HCT116 (cell line): ENCODE measurements at places on chromosomes 12 and 14. TPM values are rescaled to one million over a fixed set of nuclear protein-coding genes. Genes with fewer than 3 reads are reported as not detected.

- DNase-seq = peak; percentile 51
- H3K36me3 ChIP-seq = no peaks in the 10 kb centered on the region
- no peaks in the 10 kb centered on the region for H3K27me3 ChIP-seq
- H3K4me1 ChIP-seq = no peaks in the 10 kb centered on the region
- H3K4me3 ChIP-seq = peak overlapping the region; percentile 31
- no peak overlapping the region for H3K27ac ChIP-seq
Measured at GRCh38 chr14:80954687-80955299, 628 bp upstream of the TSHR start.

- DNase-seq = no peak
- H3K36me3 ChIP-seq = no peaks in the 10 kb centered on the region
- no peaks in the 10 kb centered on the region for H3K4me1 ChIP-seq
- no peak overlapping the region for H3K27ac ChIP-seq
- H3K4me3 ChIP-seq = no peak overlapping the region
Measured at GRCh38 chr12:130280231-130280630, 57.5 kb upstream of the PIWIL1 start.

DNA sequence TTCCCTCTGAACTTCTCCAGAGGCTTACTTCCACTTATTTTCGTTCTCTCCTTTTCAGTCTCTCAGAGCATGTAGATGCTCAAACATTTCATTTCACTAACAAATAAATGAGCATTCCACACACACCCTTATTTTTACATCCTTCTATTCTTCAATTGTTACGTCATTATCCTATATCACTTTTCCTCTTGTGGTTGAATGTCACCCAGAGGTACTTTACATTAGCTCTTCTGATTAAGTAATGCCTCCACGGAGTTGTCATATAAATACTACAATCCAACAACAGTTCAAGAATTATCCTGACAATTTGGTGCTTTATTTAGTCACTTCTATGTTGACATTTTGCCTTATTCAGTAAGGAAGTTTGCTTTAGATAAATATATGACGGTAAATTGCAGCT is 18.4 kb downstream of the FAR2 start:
- no peaks in the 10 kb centered on the region for H3K36me3 ChIP-seq
- peaks cover 5% of the 10 kb centered on the region; the same call in 1 of the 2 replicates for H3K4me1 ChIP-seq
- H3K4me3 ChIP-seq = no peak overlapping the region
- DNase-seq = no peak

The OVCH1 gene
- total RNA-seq = not detected

The FZD10 gene
- total RNA-seq = not detected

The GALNT9 gene
- total RNA-seq = 2.6 TPM
